ENCODE measurements at places on chromosomes 2 and 18.
A peak's percentile ranks its signal among the peaks of the same experiment; 100 is the strongest.

DNA sequence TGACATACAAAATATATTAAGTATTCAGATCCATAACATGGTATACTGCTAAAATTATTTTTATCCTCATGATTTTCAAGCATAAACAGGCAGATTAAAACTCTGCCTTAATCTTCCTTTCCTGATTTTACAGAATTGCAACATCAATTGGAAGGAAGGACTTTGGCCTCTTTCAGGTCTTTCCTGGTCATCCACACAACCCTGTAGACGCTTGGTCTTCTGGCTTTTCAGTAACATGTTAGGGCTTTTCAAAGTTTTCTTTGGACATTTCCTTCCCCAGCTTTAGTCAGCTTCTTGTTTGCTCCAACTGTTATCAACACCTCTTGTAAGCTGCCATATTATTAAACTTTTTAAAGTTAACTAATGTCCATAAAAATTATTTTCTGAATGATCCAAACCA is 1364.9 kb upstream of the NRXN1 start:
- DNase-seq, result no peak

DNA sequence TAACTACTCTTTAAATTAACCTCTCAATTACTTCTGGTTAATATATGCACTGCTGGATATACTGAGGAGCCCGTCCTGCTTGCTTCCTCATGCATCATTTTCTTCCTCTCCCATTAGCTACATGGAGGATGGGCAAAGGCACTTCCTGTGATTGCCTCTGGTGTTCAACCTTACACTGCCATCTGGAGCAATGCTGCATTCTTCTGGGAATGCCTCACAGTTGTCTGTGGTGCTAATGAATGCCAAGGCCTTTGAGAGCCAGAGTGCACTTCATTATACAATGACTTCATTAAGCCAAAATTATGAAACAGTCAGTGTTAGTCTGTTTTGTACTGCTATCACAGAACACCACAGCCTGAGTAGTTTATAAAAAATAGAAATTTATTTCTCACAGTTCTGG is 134.8 kb upstream of the DOCK10 start:
- no peak for DNase-seq

DNA sequence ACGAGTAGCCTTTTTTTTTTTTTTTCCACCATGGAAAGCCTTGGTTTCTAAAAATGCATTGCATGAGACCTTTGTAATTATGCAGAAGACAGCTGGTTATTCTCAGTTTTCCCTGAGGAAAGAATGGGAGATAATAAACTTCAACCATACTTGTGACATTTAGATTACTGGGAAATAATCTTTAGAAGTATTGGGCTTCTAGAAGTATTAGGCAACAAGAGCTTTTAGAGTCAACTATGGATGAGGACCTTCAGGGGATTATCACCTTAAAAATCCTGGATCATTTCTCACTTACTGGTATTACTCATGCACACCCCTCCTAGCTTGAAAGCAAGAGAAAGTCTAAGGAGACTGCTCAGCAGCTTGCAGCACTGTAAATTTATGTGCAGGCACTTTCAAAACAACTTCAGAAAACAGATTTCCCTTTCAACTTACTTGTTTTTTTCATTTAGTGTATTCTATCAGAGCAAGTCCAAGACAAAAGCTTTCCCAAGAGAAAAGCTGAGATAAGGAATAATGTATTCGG is 175.9 kb downstream of the NRXN1 start:
- no peak for DNase-seq

- DNase-seq, result no peak
These were observed 652 bp downstream of the PPM1B start for GRCh38 chr2:44169155-44169898.

DNA sequence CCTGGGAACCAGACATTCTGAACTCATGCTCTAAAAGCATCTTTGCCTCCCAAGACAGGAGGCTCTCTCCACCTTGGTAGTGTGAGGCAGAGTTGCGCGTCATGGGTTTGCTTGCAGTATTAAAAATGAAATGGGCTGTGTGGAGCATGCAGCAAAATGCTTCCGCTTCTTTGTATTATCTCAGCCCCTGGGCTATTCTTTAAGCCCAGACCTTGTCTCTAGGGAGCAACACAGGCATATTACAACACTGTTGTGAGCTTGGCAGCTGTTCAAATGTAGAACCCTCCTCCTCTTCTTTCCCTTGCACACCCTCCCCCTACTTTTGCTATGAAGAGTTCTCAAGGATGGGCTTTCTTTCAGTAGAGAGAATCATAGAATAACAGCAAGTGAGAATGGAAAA is 185.1 kb upstream of the LHCGR start:
- DNase-seq, result peak; percentile 11

- DNase-seq, result no peak
These were observed 88.2 kb downstream of the DTNB start for GRCh38 chr2:25585189-25585588.

DNA sequence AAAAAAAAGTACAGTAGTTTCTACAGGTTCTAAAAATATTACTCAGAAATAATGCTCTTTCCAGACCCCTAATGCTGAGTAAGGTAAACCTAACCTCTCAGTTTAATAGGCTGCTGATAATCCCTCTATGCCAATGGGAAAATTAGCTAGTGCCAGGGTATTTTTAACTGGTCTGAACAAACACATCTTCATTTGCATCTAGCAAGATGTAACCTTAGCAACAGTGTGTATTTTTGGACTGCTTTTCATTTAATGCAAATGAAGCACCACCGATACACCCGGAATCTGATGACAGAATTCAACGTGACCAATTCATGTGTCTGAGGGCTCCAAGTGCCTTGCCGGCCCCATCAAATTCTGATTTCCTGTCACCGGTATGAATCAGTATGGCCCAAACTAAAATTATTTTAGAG is 47.4 kb upstream of the CYRIA start:
- no peak for DNase-seq

DNA sequence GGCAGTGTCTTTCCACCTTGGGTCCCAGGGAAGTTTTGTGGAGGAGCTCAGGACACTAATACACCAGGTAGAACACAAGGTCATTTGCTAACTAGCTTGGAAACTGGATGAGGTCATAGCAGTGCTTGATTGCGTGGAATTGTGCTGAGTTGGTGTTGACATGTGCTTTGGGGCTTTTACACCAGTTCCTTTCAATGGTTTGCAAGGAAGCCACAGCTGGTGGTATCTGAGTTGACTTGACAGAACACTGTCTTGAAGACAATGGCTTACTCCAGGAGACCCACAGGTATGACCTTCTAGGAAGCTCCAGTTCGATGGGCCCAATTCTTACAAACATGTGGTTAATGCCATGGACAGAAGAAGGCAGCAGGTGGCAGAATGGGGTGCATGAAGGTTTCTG is 5.9 kb downstream of the CTLA4 start:
- DNase-seq, result no peak

DNA sequence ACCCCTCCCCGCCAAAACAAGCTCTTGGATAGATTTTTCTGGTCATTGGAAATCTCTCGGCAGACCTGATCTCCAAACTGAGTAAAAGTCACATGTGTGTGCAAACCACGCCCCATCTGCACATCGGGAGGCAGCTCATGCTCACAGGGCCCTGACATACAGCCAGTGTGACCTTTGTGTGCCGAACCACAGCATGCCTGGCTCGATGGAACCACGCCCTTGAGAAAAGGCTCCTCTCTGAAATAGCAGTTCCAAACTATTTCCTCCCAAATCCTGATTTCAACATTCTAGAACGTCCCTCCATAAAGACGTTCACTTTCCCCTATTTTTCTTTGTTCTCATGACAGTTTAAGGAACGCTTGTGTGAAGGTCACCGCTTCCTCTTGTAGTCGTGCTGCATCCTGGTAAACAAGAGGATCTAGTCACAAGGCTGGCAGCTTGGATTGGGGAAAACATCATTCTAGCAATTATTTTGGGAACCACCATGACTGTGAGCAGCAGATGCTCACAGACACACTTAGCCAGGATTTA is 59.3 kb upstream of the MAP4K4 start:
- DNase-seq, result no peak

GRCh38 chr2:18136881-18137475 is 258.5 kb downstream of the KCNS3 start:
- no peak for DNase-seq

DNA sequence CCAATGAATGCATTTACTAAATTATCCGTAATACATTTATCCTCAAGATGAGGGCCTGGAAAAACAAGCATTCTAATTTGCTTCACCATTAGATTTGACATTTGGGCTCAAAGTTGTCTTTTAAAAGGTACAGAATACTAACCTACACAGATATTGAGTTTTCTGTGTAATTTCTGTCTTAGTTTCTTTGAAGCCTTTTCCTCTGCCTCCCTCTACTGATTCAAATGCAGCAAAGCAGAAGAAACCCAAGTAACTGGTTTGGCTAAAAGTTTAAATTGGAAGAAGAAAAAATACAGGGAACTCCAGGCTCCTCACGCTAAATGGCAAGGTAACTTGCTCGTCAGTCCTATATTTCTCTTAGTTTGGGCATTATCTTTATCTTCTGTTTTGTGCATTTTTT is 53.3 kb upstream of the SLC5A7 start:
- DNase-seq, result peak; percentile 26

DNA sequence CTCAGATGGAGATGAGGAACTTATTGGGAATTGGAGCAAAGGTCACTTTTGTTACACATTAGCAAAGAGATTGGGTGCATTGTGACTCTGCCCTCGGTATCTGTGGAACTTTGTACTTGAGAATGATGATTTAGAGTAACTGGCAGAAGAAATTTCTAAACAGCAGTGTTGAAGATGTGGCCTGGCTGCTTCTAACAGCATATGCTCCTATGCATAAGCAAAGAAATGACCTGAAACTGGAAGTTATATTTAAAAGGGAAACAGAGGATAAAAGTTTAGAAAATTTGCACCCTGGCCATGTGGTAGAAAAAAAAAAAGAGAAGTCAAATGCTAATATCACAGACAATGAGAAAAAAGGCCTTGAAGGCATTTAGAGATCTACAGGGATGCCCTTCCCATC is 256.8 kb upstream of the ZC3H15 start:
- no peak for DNase-seq

GRCh38 chr2:213104092-213104902 is 47.1 kb downstream of the IKZF2 start:
- no peak for DNase-seq

- no peak for DNase-seq
These were observed 32.7 kb downstream of the SPIRE1 start for GRCh38 chr18:12625241-12625640.

DNA sequence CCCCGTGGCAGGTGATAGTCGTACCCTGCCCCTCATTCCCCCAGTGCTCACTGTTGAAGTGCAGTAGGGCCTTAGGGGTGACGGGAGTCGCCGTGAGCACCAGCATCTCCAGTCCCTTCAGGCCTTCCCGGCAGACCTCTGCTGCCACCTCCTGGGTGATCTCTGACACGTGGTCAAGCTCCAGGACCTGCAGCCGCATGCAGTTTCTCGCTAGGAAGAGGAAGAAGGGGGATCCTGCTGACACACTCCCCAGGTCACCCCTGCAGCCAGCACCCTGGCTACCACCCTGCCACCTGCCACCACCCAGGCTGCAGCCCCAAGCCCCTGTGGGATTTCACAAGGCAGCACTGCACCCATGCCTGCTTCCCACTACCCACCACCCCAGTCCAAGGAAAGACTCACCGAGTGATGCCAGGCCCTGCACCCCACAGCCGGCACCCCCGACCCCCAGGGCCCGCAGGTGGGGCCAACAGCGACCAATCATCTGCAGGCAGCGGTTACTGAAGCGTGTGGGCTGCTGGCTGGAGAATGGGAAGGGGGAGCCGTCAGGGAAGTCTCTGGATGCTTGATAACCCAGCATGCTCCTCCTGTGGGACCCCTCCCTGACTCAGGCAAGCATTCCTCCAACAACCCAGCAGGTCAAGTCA is 23.8 kb downstream of the FBXO41 start:
- DNase-seq, result no peak

- no peak for DNase-seq
These were observed 79.8 kb upstream of the RNF152 start for GRCh38 chr18:61972389-61973264.

DNA sequence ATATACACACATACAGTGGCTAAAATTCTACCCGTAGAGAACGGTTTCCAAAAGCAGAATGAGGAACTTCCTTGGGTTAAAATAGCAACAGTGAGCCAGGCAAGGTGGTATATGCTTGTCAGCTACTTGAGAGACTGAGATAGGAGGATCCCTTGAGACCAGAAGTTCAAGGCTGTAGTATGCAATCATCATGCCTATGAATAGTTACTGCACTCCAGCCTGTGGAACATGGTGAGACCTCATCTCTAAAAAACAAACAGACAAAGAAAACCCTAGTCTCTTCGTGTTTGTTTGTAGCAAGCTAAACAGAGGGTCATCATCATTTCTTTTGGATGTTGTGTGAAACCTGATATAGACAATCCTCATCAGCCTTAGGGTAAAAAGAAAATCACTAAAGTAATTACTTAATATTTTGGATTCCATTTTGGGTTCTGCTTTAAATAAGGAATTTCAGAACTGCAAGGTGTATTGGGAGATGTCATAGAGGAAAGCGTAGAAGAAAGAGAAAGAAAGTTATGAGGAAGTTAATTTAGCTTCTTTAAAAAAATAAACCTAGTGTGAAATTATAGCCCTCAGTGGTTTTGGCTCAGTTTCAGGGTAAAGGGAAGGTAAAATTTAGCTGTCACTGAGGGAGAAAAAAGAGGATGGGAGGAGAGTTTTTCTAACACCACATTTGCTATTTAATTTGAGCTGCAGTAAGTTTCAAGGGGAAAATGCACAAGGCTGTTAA is 46.5 kb downstream of the PLEK start:
- DNase-seq, result no peak

GRCh38 chr2:193267496-193268002 is 1072.8 kb upstream of the TMEFF2 start:
- no peak for DNase-seq

- no peak for DNase-seq
These were observed 228.8 kb downstream of the VAPA start for GRCh38 chr18:10142496-10143160.

GRCh38 chr2:105919826-105920225 is 175.1 kb downstream of the NCK2 start:
- DNase-seq, result no peak

DNA sequence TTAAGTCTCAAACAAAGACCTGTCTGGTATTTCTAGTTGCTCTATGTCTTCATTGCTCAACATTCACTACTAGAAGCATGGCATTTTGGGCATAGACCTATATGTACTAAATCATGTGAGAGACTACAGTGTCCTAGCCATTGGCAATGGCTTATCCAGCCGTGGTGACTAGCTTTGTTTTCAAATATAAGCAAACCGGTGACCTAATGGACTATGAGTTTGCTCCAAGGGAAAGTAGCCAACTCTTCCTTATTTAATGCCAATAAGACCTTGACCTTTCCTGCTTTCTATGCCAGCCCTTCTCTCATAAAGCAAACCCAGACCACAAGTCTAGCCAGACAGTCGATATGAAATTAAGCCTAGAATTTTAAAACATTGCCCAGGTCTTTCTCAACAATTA is 113.7 kb upstream of the CREB1 start:
- DNase-seq, result no peak
